ENCODE measurements at places on chromosomes 11 and 22.

- DNase-seq: no peak
Observed at GRCh38 chr11:74532501-74533246, 39.1 kb upstream of the LIPT2 start.

- DNase-seq: no peak
Observed at GRCh38 chr11:64810891-64811272, 531 bp upstream of the MEN1 start.

GRCh38 chr11:102724904-102725500 lies at the start of gene MMP8:
Gene MMP8 (minus strand): TSS chr11:102724954. CDS start chr11:102724855, 99 bp downstream.
- DNase-seq: no peak

DNA sequence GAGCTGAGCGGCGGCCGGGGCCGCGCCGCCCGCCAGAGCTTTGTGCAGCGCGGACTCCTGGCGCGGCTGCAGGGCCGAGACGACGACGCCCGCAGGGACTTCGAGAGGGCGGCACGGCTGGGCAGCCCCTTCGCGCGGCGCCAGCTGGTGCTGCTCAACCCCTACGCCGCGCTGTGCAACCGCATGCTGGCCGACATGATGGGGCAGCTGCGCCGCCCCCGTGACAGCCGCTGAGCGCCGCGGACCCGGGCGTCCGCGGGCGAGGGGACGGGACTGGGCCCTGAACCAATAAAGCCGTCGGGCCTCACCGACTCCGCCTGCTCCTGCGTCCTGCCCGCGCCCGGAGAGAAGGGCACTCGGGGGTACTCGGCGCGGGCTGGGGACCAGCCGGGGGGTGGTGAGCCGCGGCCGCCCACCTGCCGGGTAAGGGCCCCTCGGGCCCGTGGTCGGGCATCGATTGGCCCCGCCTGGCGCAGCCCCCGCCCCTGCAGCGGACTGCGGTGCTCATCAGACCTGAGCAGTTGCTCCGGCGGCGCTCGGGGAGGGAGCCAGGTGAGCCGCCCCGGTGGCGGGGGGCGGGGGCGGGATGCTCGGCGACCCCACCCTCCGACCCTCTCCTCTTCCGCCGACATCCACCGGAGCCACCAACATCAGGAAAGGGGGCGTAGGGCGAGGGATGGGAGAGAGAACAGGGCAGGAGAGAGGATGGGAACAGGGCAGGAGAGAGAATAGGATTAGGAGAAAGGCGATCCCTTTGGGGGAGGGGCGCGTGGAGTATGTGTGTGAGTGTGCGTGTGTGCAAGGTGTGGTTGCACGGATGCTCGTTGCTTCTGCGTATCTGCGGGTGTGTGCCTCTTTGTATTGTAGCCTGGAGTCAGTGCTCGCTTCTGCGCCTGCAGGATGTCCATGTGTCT lies at the start of gene TMEM25:
Gene TMEM25, plus strand, starts transcription at position 510 of the 914 bp plus-strand sequence. CDS start 610 bp downstream, outside the sequence.
- DNase-seq: peak; percentile 50

DNA sequence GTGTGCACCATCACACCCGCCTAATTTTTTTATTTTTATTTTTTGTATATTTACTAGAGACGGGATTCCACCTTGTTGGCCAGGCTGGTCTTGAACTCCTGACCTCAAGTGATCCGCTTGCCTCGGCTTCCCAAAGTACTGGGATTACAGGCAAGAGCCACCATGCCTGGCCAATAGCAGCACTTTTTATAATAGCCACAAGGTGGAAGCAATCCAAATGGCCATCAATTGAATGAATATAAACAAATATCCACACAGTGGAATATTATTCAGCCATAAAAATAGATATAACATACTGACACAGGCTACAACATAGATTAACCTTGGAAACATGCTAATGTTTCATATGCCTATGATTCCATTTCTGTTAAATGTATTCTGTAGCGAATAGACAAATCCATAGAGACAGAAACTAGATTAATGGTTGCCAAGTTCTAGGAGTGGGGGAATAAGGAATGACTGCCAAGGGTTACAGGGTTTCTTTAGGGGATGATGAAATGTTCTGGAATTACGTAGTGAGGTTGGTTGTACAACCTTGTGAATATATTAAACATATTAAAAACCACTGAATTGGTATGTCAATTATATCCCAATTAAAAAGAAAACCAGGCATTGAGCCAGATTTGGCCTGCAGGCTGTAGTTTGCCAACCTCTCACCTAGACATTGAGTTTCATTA lies 4.8 kb downstream of the VPS51 start:
- peak; percentile 20 for DNase-seq
